ENCODE measurements at places on chromosomes 3 and 15. TPM values are rescaled to one million over a fixed set of nuclear protein-coding genes. Genes with fewer than 3 reads are reported as not detected.

DNA sequence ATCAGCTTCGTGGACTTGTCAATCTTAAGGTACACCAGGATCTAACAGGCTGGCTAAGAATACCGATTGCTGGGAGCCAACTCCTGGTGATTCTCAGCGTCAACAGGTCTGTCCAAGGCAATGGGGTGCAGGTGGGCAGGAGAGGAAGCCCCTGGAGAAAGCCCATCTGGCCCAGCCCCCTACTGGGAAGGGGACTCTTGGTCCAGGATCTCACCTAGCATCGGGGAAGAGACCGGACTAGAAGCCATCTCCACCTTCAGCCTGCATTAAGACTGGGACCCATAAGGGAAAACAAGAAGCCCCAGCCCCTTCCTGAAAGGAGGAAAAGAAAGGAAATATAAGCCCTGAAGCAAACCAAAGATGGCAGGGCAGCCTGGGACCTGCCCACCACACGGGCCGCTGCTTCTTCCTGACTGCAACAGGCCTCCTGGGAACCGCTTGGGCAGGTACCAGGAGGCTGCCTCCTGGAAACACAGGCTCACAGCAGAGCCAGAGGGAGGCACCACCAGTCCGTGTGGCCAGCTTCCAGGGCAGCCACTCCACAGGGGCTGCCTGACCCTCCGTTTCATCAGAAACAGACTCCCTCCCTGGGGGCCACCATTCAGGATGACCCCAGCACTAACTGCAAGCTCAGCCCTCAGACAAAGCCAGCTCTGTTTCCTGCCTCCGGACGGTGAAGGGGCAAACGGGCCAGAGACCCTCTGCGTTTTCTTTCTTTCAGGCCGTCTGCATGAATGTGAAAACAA lies 100.2 kb downstream of the LRIG1 start:
- no peak for DNase-seq

- DNase-seq = no peak
Measured at GRCh38 chr3:130786306-130786705, 39.7 kb upstream of the PIK3R4 start.

DNA sequence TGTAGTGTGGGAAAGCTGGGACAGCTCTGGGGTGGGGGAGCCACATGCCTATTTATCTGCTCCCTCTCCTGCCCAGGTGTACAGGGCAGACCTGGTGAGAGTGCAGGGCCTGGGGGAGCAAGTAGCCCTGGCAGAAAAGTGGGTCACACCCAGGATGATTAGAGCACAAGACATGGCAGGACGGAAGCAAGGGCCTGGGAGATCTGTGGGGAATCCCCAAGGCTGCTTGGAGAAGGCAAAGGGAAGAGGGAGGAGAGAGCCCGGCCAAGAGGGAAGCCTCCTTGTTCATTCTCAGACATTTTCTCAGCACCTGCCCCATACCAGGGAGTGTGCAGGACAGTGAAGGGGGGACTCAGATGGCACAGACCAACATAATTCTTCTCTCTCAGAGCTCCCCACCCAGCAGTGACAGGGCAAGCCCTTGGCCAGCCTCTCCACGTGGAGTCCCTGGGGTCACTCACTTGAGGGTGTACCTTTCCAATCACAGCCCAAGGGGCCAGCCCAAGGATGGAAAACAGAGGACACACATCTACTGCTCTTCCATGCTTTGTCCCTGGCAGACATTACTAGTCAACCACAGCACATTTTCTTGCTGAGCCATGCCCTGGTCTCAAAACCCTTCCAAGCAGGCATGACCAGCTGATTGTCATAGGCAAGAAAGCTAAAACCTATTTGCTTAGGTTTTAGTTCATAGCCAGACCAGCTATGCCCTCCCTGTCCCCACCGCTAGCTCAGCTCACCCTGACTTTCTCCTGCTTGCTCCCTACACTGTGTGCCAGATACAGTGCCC lies 4.9 kb upstream of the DUSP7 start:
- DNase-seq = no peak

DNA sequence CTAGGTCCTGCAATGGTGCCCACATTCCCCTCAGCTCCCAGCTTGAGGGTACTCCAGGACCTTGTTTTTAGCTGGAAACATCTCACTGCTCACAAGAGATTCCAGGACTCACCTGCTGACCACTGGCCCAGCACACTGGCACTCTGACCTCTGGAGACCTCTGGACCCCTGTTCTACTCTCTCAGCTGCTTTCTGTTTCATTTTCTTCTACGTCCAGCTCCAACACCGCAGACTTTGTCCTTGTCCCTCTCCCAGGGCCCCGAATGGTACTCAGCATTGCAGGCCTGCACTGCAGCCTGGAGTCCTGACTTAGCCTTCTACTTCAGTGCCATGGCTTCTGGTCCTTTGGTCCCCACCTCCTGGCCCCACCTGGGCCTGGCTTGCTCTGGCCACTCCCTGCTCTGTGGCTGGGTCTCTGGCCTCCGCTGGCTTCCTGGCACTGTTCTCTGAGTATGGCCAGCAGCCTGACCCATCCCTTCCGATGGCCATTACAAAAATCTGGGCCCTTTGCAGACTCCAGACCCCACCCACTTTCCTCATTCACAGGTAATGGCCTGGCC lies 27.9 kb downstream of the KY start:
- no peak for DNase-seq

GRCh38 chr3:145785668-145786067 lies 375.3 kb downstream of the PLOD2 start:
- DNase-seq = no peak

DNA sequence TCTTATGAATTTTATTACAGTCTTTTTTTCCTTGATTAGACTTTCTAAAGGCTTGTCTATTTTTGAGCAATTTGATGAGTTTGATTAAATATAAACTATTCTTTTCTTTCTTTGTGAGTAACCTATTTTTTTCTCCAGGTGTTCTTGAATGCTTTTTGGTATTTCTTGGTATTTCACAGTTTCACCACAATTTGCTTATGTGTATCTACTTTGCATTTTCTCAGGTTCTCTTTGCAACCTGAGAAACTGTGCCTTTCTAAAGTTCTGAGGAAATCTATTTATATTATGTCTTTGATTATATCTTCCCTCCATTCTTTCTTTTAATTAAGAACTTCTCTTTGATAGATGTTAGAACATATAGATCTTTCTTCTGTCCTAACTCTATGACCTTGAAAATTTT lies 117.1 kb upstream of the MLF1 start:
- DNase-seq = no peak

- DNase-seq = no peak
Measured at GRCh38 chr15:68801572-68802148, 19.0 kb downstream of the ANP32A start.

DNA sequence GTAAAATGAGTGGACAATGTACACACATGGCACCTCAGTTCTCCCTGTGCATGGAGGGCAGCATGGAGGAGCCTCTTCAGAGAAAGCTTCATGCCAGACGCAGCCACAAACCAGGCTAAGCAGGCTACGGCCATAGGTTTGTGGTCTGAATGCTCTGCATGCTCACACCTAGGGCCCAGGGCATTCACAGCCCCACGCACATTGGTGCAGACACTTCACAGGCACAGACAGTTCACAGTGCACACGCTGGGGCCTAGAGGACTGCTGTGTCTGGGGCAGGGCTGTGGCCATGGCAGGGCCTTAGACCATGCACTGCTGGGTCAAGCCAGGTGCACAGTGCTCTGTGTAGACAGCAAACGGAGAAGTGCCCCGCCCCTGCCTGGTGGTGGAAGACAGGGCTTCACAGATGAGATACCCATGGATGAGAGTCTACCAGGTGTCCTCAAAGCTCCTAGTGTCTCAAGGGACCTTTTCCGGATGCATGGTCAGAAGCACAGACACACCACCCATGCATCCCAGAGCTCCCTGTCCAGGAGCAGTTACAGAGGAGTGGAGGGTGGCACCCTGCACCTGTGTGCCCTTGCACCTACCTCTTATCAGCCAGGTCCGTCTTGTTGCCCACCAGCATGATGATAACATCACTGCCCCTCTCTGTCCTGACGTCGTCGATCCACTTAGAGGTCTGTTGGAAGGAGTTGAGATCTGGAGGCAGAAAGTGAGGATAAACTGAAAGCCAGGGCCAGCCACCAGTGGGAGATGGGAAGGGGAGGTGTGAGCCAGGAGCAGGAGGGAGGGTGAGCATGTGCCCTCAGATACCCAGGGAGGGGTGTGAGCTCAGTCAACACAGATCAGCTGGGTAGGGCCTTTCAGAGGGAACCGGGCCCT lies 33.5 kb downstream of the SRPRB start:
- no peak for DNase-seq

- DNase-seq = no peak
Measured at GRCh38 chr3:127772273-127772672, 50.0 kb downstream of the MGLL start.

- peak; percentile 22 for DNase-seq
Measured at GRCh38 chr15:60477916-60478565, 901 bp downstream of the ICE2 start.

CSPG5 gene
- total RNA-seq = 0.17 TPM

All from activated naive CD4-positive, alpha-beta T cell treated with anti-CD3 and anti-CD28 coated beads for 36 hours (primary cell).